ENCODE measurements at places on chromosomes 5 and 9.

DNA sequence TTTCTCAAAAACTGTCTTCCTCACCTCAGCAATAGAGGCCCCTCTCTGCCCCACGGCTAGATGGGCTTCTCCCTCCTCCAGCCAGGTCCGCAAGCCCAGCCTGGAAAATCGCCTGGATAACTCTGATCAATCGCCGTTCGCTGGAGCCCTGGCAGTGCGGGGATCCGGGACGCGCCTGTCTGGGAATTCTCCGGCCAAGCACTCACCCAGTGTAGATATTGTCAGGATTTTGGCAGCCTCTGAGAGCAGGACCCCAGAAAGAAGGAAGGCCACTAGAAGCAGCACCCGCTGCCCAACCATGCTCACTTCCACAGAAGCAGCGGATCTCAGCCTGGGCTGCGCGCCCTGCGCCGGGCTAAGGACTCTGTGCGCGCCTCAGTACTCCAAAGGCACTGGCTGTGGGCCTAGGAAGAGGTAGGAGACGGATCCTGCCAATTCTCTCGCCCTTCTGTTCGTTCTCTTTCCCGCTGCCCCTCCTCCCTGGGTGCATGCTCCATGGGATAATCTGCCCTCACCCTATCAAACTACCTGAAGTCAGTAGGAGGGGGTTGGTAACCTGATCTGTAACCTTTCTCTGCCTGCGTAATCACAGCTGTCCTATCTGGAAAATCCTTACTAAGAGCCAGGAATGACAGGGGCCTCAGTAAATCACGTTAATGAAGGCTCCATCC, at the start of gene UGT3A1:
Gene UGT3A1, minus strand, starts transcription at position 450 of the 671 bp plus-strand sequence. Its CDS starts 150 bp downstream, at position 300.
- no peak for DNase-seq

GRCh38 chr9:35741740-35742139, 7.3 kb downstream of the GBA2 start:
- no peak for DNase-seq

- DNase-seq = peak; percentile 22
Measured at GRCh38 chr5:172453986-172454357, 353 bp downstream of the SH3PXD2B start.

DNA sequence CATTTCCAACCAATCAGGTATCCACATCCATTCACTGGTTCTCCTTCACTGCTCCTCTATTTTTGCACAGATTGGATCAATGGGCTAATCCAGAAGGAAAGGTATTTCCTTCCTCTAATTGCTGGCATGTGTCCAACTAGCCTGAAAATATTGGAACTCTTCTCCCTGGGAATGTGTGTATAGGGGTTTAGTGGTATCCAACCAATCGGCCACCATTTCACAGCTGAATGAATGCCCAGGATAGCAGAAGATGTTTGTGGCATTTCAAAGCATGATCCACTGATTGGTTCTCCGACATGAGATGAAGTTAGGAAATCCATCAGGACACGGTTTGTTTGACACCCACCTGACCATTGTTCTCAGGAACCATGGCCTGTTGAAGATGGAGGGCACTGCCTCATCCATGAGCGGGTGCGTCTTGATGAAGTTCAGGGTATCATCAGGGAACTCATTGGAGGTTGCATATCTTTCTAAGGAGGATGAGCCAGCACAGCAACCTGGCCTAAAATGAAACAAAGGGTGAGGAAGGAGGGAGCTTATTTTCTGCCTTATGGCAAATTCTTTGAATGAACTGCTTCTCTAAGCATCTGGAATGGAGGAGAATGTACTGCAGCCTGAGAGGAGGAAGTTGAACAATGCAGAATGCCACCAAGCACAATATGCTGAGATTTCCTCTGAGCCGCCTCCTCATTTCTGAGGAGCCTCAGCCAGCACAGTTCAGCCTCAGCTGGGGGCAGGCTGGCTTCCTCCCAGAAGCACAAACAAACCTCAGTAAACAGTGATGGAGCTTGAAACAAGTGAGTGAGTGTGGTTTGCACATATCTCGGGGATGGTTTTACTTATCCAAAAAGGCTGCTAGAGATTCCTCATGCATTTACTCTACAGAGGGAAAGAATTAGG, 94.6 kb downstream of the SEMA6A start:
- DNase-seq = no peak

DNA sequence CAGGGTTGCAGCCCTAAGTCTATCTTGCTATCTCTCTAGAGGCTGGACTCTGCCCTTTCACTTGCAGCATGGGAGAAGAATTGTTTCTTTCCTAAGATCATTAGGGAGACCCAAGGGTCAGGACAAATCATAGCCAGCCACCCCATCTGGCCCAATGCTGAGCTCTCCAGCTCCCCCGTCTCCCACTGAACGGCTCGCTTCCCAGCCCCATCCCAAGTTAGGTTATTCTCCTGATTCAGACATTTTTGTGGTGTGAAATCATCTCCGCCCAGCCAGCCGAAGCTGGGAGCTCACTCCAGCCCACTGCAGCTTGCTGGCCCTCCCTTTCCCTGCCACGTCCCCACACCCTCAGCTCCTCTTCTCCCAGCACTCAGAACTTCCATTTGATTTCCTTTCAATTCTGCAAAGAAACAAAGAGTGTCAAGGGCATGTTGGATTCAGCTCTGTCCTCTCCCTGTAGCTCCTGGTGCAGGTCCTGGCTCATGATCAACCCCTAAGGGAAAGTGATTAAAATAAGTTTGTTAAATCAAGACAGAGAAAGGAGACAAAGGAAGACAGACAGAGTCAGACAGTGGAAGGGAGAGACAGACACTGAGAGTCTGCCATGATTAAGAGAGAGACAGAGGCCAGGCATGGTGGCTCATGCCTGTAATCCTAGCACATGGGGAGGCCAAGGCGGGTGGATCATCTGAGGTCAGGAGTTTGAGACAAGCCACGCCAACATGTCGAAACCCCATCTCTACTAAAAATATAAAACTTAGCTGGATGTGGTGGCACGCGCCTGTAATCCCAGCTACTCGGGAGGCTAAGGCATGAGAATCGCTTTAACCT, 12.6 kb upstream of the SPARC start:
- DNase-seq = no peak

DNA sequence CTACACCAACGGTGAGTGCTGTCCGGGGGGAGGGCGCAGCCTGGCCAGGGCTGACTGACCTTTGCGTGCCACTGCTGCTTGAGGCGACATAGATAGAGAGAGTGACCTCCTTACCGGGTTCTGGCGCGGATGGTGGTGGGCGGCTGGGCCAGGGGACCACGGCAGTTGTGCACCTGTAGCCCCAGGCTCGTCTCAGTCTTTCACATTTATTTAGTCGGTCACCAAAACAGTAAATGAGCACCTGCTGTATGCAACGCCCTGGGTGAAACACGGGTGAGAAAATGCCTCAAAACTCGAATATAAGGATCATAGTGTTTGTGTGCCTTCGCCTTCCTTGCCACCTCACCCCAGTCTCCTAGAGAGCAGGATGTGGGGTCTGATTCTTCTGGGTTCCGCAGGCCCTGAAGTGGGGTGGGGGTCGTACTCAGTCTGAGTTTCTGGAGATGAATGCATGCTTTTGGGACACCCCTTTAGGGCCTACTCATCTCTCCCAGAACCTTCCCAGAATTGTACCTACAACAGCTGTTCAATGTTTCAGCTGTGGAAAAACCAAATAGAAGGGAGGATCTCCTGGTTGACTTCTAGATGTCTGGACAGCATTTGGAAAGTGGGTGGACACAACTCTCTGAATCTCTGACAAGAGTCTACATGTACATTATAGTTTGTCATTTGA, 714 bp downstream of the SEC24A start:
- no peak for DNase-seq

GRCh38 chr5:127029581-127030258, 638 bp downstream of the MARCHF3 start:
- peak; percentile 84 for DNase-seq

DNA sequence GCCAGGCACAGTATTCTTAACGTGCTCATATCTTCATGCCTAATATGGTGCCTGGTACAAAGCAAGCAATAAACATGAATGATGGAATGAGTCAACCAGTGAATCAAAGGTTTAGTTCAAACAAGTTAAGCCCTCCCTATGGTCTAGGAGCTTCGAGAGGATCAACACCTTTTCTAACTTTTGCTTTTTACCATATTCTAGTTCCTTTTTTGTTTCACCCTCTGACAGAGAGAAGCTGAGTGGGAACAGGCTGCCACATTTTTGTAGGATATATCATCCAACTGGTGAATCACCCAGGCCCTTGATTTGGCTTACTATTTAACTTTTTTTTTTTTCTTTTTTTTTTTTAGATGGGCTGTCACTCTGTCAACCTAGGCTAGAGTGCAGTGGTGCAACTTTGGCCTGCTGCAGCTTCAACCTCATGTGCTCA, 39.3 kb upstream of the TNC start:
- DNase-seq = peak; percentile 81

DNA sequence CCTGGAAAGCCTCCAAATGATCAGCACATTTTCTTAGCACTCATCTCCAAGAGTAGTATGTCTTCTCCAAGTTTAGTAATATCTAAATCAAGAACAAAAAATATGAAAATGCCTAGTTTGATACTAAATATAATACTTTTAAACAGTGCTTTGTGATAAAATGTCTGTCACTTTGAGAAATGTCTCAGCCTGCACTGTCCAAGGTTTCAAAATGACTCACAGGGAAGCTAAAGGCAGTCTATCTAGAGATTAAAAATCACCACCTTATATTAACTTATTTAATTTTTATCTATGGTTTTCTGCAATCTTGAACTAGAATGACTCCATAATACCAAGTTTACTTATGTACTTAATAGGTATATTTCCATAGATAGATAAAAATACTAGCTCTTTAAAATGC, 633.0 kb upstream of the C9orf72 start:
- DNase-seq = no peak

DNA sequence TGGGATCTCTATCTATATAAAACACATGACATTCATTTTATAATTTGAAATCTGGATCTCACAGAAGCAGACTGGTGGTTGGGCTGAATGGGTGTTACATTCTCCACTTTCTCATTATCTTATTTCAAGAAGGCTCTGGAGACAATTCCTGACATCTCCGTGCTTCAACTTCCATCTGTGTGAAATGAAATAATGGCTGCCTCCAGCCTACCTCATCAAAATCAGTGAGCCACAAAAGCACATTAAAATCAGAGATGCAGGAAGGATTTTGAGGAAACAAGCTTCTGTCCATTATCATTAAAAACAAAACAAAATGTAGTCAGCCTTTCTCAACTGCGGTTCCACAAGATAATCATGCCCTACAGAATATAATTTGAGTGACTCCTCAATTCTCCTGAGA, 958.3 kb upstream of the DMAC1 start:
- no peak for DNase-seq

GRCh38 chr5:15124461-15124860, 252.9 kb upstream of the ANKH start:
- no peak for DNase-seq

GRCh38 chr9:18611971-18612370, 138.0 kb downstream of the ADAMTSL1 start:
- no peak for DNase-seq

DNA sequence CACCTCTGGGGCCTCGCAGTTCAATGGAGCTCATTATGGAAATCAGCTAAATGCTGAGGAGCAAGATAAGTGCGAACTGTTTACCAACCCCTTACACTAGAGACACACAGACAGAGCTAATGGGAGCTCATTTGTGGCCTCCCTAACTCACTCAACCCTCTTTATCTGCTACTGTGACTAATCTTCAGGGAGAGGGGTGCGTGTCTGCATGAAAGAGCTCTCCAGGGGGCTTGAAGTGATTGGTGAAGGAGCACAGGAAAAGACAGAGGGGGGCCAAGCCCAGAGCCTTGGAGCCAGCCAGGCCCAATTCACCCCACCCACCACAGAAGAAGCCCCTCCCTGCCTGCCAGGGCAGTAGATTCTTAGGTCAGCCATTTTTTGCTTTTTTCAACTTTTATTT, 466.8 kb upstream of the BRINP1 start:
- no peak for DNase-seq

GRCh38 chr9:1938675-1939170, 76.4 kb upstream of the SMARCA2 start:
- no peak for DNase-seq

DNA sequence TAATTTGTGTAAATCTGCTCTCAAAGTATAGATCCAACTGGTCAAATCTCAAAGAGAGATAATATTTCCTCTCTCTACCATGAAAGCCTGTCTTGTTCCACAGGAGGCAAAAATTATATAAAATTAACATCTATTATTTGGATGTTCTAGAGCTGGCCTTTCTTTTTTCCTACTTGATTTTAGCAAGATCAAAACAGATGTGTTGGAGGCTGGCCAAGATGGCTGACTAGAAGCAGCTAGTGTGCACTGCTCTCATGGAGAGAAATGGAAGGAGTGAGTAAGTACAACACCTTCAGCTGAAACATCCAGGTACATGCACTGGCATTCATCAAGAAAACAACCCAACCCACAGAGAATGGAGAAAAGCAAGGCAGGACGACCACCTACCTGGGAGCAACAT, 298.6 kb upstream of the SLC24A2 start:
- no peak for DNase-seq

DNA sequence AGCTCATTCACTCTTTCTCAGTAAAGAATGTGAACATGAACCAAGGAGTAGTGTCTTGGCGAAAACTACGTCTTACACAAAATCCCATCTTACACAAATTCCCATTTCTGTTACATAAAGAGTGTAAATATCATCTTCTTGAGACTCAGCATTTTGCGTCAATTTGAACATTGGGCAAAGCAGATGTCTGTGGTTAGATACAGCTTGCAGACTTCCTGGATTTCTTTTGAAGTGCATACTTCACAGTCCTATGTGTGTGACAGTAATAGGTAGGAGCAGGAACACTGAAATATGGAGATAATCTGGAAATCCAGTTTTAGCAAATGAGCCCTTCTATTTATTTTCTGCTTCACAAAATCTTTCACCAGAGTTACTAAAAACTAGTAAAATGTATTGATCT, 58.8 kb downstream of the C6 start:
- DNase-seq = no peak

- no peak for DNase-seq
Measured at GRCh38 chr9:116223926-116224325, 70.3 kb downstream of the PAPPA start.

DNA sequence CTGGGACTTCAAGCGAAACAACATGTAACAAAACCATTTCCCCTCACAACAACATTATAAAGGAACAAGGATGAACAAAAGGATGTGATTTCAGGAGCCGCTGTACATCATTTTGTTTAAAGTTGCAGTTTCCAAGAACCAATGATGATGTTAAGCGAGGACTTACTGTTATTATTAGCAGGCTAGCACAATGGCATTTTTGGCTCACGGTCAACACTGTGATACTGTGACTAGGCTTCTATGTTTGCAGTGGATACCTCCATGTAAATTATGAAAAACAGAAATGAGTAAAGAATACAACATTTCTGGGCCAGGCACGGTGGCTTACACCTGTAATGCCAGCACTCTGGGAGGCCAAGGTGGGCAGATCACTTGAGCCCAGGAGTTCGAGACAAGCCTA, 113.0 kb downstream of the AUH start:
- DNase-seq = no peak

- peak; percentile 70 for DNase-seq
Measured at GRCh38 chr5:72523960-72524582, 16.9 kb upstream of the ZNF366 start.

DNA sequence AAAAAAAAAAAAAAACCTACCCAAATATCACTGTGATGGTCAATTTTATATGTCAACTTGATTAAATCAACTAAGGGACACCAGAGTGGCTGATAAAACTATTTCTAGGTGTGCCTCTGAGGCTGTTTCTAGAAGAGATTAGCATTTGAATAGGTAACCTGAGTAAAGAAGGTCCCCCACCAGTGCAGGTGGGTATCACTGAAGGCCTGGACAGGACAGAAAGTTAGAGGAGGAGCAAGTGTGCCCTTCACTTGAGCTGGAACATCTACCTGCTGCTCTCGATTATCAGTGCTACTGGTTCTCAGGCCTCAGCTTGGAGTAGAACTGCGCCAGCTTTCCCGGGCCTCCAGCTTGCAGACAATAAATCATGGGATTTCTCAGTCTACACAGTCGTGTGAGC, 88.7 kb downstream of the TLE1 start:
- DNase-seq = no peak

GRCh38 chr9:116358251-116358650, 204.7 kb downstream of the PAPPA start:
- no peak for DNase-seq
